ENCODE measurements at places on chromosomes 7 and 10. TPM values are rescaled to one million over a fixed set of nuclear protein-coding genes. Genes with fewer than 3 reads are reported as not detected.

- H3K36me3 ChIP-seq = no peaks in the 10 kb centered on the region
- no peak for DNase-seq
- H3K4me3 ChIP-seq = no peak overlapping the region
- peaks cover 13% of the 10 kb centered on the region for H3K27me3 ChIP-seq
- H3K4me1 ChIP-seq = no peaks in the 10 kb centered on the region
- H3K27ac ChIP-seq = no peak overlapping the region
These were observed 714 bp upstream of the KCND2 start for GRCh38 chr7:120272261-120272660.

DNA sequence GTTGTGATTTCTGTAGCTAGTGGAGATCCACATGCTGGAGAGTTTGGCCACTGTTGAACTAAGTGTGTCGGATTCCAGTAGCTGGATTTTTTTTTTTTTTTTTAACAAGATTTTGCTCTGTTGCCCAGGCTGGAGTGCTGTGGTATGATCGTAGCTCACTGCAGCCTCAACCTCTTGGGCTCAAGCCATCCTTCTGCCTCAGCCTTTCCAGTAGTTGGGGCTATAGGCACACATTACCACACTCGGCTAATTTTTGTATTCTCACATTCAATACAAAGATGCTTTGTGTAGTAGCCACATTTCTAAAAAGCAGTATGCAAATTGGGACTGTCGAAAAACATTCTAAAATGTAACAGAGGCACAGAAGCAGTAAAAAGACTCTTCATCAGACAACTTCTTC, 63.5 kb downstream of the RABGEF1 start:
- no peaks in the 10 kb centered on the region for H3K4me1 ChIP-seq
- H3K27me3 ChIP-seq = no peaks in the 10 kb centered on the region
- DNase-seq = no peak
- peaks cover 76% of the 10 kb centered on the region for H3K36me3 ChIP-seq
- H3K27ac ChIP-seq = no peak overlapping the region
- H3K4me3 ChIP-seq = no peak overlapping the region

DNA sequence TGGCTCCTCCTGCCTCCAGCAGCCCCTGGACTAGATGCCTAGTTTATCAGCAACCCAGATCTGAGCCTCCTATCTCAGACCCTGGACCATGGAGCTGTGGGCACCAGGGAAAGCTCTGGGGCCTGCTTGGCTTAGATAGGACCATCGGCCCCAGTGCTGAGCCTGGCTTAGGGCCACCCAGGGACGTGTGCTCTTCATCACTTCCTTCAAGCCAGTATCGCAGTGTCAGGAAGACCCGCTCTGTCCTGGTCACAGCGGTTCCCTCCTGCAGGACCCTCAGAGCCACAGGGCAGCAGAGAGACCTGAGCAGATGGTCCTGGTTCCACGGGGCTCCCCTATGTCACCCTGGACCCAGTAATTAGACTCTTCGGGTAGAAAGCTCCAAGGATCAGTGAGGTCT, 105.7 kb upstream of the FAM20C start:
- H3K4me1 ChIP-seq = peaks cover 31% of the 10 kb centered on the region
- no peaks in the 10 kb centered on the region for H3K36me3 ChIP-seq
- H3K27ac ChIP-seq = no peak overlapping the region
- no peak overlapping the region for H3K4me3 ChIP-seq

DNA sequence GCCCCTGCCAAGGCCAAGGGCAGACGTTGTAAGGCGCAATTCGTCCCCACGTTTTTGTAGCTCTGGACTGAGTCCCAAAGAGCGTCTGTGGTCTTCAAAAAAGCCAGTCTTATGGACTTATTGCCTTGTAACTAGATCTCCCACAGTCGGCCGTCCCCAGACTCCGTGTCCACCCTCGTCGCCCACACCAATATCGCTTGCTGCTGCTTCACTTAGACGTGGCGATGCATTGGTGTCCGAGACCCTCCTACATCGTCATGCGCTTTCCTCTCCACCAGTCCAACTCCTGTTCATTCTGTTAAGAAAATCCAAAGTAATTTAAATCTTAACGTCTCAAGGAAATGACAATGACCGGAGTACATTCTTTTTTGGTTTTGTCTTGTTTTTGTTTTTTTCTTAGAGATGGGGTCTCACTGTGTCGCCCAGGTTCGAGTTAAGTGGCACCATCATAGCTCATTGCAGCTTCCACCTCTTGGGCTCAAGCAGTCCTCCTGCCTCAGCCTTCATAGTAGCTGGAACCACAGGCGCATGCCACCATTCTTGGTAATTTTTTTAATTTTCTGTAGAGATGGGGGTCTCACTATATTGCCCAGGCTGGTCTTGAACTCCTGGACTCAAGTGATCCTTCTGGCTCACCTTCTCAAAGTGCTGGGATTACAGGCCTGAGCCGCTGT, 851 bp downstream of the KIFBP start:
- H3K36me3 ChIP-seq = peaks cover 26% of the 10 kb centered on the region
- peaks cover 18% of the 10 kb centered on the region for H3K4me1 ChIP-seq
- H3K27me3 ChIP-seq = no peaks in the 10 kb centered on the region
- H3K27ac ChIP-seq = peak overlapping the region; percentile 40

The ADAMTS14 gene
- total RNA-seq = 0.66 TPM

The OR9A2 gene
- total RNA-seq = not detected

The SPDYE16 gene
- not detected for total RNA-seq

- H3K27ac ChIP-seq = no peak overlapping the region
- no peak for DNase-seq
- H3K4me3 ChIP-seq = no peak overlapping the region
- H3K4me1 ChIP-seq = no peaks in the 10 kb centered on the region
These were observed 72.2 kb downstream of the CH25H start for GRCh38 chr10:89134963-89135362.
